ENCODE measurements at places on chromosomes 12 and 14. TPM values are rescaled to one million over a fixed set of nuclear protein-coding genes. Genes with fewer than 3 reads are reported as not detected.

Gene RASSF8
- total RNA-seq, result 0.70 TPM

GRCh38 chr14:61518403-61518802, 176.9 kb upstream of the HIF1A start:
- H3K4me3 ChIP-seq, result no peak overlapping the region
- no peak for DNase-seq
- no peaks in the 10 kb centered on the region for H3K4me1 ChIP-seq
- no peak overlapping the region for H3K27ac ChIP-seq

DNA sequence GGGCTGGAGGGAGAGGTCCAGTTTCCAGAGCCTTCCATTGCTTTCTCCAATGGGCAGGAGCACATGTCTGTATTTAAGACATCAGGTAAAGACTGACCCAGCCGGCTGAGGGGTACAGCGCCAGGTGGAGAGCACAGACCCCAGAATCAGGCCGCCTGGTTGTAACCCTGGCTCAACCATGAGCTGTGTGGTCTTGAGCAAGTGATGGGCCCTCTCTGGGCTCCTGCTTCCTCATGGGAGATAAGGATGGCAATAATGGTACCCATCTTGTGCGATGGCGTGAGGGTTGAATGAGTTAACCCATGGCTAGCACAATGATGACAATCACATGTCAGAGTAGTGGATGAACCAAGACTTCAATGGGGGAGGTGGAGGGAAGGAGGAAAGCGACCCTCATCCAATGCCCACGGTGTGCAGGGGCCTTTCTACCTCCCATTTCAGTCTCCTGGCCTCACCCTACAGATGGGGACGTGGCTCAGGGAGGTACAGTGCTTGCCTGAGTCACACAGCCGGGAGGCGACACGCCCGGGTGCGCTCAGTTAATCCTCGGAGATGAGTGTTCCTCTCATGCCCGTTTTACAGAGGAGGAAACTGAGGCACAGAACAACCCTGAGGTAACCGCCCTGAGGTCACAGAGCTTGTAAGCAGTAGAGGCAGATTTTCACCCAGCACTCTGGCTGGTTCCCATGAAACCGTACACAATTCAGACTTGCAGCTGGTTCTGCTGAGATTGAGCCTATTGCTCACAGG, 163.9 kb downstream of the RBM19 start:
- no peaks in the 10 kb centered on the region for H3K27me3 ChIP-seq
- no peaks in the 10 kb centered on the region for H3K36me3 ChIP-seq
- no peak overlapping the region for H3K27ac ChIP-seq
- no peaks in the 10 kb centered on the region for H3K4me1 ChIP-seq

- no peaks in the 10 kb centered on the region for H3K36me3 ChIP-seq
- H3K27me3 ChIP-seq, result no peaks in the 10 kb centered on the region
- no peak overlapping the region for H3K4me3 ChIP-seq
- no peak for DNase-seq
These were observed 618.6 kb upstream of the TMEM132C start for GRCh38 chr12:127648321-127648720.

Gene B4GALNT3
- not detected for total RNA-seq

GRCh38 chr12:50788561-50788960, 24.7 kb downstream of the ATF1 start:
- H3K4me3 ChIP-seq, result no peak overlapping the region
- no peak overlapping the region for H3K27ac ChIP-seq
- H3K4me1 ChIP-seq, result no peaks in the 10 kb centered on the region
- H3K27me3 ChIP-seq, result no peaks in the 10 kb centered on the region
- H3K36me3 ChIP-seq, result peaks cover 14% of the 10 kb centered on the region

GRCh38 chr12:65899241-65899640, 75.0 kb downstream of the HMGA2 start:
- no peak for DNase-seq
- H3K27ac ChIP-seq, result no peak overlapping the region
- no peaks in the 10 kb centered on the region for H3K4me1 ChIP-seq
- H3K36me3 ChIP-seq, result no peaks in the 10 kb centered on the region
- peaks cover 3% of the 10 kb centered on the region for H3K27me3 ChIP-seq
- H3K4me3 ChIP-seq, result no peak overlapping the region

- no peak overlapping the region for H3K27ac ChIP-seq
- DNase-seq, result no peak
- H3K4me1 ChIP-seq, result no peaks in the 10 kb centered on the region
- H3K27me3 ChIP-seq, result no peaks in the 10 kb centered on the region
- no peak overlapping the region for H3K4me3 ChIP-seq
These were observed 92.8 kb downstream of the OTOGL start for GRCh38 chr12:80192087-80192486.

DNA sequence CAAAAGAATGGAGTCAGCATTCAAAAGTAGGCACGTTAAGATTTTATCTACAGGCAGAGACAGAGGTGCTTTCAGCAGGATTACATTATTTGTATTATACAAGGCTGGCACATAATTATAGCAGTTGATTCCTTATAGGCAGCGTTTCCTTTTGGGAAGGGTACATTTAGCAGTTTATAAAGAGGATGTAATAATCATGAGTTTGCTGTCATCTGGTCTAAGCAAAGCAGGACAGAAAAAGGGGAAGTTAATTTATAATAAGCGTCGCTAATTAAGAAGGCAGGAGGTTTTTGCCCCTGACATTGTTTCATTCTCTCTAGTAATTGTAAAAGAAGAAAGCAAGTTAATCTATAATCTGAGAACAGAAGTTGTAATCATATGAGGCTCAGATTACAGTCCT, 259.9 kb upstream of the MDGA2 start:
- DNase-seq, result peak; percentile 37
- no peaks in the 10 kb centered on the region for H3K36me3 ChIP-seq
- no peak overlapping the region for H3K27ac ChIP-seq
- H3K27me3 ChIP-seq, result peaks cover 4% of the 10 kb centered on the region
- H3K4me1 ChIP-seq, result peaks cover 10% of the 10 kb centered on the region

- H3K27me3 ChIP-seq, result no peaks in the 10 kb centered on the region
- DNase-seq, result no peak
- H3K36me3 ChIP-seq, result no peaks in the 10 kb centered on the region
- H3K4me3 ChIP-seq, result no peak overlapping the region
These were observed 146.1 kb upstream of the LRIG3 start for GRCh38 chr12:59066445-59066844.

Data from B cell (primary cell).